Midbrain (tissue), 1 donor: ENCODE measurements at places on chromosomes 7 and 10.

- DNase-seq: peak; percentile 47
Measured at GRCh38 chr7:139618482-139619366, 95.2 kb downstream of the CLEC2L start.

- no peak for DNase-seq
Measured at GRCh38 chr7:78620920-78621319, 822.3 kb downstream of the PHTF2 start.

DNA sequence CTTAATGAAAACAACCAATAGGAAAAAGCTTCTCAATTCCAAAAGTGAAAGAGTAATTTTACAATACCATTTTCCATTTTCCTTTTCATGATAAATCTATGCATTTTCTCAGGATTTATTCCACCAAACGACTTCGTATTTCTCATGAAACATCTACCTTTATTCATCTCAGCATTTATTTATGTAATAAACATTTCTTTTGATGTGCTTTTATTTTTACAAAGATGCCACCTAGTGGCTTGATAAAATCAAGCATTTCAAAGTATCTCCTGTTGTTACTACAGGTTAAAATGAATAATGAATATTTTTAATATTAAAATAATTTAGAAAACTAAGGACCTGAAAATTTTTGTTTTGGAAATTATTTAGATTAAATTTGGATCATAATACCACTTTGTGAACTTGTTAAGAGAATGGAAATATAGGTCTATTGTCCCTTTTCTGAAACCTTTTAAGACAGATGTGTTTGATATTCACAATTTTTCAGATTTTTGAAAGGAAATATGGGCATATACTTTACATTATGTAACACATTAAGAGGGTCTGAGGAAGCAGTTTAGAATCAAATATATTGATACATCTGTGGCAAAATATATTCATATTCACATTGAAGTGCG lies 2.7 kb upstream of the IQUB start:
- peak; percentile 26 for DNase-seq

DNA sequence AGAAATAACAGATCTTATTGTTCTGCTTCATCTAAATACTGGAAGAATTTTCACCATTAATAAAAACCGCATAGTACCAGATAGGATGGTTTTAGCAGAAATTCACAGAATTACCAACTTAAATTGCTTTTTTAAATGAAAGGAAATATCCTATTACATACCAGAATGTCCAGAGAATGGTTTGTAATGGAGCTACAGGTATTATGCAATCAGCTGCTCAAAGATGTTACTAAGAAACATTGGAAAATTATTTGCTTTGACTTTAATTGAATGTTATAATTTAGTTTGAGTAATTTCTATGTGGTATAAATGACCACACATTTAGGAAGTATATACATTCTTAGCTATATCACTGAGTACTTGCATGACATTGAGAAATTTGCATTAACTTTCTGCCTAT lies 338.3 kb downstream of the ETV1 start:
- no peak for DNase-seq

DNA sequence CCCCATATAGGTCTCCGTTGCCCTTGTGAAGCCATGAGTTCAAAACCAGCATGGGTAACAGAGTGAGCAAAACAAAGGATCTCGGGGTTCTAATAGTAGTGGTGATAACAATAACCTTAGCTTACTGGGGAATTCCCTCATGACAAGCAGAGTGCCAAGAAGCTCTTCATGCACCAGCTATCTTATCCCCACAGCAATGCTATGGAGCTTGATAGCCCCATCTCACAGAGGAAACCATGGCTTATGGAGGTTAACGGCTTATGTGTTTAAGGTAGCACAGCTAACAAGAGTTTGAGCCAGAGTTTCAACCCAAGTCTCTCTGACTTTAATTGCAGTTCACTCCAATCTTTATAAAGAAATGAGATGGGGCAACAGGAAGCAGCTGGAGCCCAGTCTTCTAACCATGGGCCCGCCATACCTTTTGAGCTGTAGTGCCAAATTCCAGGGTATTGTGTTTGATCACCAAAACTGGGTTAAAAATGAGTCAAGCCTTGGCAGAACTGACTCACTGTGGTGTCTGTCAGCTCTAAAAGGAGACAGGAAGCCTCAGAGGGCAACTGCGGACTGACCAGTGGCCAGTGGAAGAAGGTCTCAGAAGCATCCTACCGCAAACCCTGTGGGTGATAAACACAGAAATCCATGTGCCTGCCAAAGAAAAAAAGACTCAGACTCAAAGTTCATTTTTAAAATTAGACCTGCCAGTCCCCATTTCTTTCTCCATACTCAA lies 16.5 kb upstream of the PLAU start:
- DNase-seq: no peak

- DNase-seq: no peak
Measured at GRCh38 chr10:77223526-77224460, 413.8 kb downstream of the KCNMA1 start.

GRCh38 chr10:132138596-132138995 lies 48.2 kb upstream of the DPYSL4 start:
- DNase-seq: no peak

DNA sequence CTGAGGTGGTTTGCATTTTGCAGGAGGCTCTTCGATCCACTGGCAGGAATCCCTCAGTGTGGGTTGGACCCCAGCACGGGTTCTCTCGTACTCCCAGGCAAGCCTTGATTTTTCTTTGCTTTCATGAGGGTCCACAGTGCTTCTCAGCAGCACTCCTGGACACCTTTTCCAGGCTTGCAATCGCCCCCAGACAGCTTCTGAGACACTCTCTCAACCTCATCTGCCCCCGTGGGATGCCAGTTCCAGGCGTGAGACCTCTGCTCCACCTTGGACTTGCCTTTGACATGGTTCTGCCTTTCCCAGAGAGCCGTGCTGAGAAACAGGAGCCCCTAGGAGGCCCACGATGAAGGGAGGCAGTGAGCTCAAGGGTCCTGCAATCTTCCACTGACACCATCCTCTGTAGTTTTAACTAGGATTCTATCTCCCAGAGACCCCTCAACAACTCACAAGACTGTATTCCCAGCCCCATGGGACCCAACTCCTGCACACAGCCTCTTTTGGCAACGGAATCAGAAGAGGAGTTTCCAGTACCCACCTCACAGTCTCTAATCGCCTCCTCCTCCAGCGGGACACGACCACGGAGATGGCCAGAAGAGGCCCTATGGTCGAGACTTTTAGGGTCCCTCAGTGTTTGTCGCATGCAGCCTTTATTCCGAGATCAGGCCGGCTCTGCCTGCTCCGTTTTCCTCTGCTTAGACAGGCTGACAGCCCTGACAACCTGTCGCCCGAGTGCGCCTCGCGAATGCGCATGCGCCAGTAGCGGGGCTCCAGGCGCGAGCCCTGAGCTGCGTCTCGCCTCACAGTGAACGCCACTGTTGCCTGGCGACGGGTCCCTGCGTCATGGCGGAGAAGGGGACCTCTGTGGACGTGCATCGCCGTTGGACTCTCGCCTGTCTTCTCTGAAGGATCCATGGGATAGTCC lies 26.0 kb upstream of the ZNF273 start:
- DNase-seq: peak; percentile 64

DNA sequence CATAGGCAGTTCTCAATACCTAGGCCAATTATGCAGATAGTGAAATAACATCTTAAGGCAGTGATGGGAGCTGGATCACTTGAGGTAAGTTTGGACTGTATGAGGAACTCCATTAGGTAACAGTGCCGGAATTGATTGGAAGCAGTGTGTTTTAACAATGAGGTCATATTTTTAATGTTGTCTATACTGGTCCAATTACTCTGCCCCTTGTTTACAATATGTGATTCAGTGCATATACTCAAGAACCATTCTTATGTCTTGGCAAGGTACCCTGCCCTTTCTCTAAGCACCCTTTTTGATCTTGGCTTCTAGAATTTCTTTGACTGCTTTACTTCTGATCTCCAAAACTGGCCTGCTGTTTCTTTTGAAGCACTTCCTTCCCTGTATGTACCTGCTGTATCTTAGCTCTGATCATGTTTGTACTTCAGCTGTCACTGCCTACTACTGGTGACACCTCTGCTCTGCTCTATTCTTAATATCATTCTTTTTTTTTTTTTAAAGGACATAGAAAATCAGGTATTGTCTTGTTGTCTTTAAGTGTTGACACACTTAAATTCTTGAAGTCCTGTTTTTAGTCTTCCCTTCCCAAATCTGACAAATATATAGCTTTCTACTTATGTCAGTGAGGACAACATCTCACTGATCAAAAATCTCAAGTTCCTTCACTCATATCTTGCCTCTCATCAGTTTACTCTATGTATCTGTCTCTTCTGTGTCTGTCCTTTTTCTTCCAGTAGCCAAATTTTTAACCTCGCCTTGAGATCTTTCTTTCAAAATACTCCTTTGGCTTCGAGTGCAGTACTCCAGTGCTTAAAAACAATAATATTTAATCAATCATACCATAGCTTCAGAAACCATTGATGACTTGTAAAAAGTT lies 46.4 kb upstream of the RPA3 start:
- no peak for DNase-seq

GRCh38 chr10:10852464-10852863 lies 165.2 kb upstream of the CELF2 start:
- DNase-seq: no peak

DNA sequence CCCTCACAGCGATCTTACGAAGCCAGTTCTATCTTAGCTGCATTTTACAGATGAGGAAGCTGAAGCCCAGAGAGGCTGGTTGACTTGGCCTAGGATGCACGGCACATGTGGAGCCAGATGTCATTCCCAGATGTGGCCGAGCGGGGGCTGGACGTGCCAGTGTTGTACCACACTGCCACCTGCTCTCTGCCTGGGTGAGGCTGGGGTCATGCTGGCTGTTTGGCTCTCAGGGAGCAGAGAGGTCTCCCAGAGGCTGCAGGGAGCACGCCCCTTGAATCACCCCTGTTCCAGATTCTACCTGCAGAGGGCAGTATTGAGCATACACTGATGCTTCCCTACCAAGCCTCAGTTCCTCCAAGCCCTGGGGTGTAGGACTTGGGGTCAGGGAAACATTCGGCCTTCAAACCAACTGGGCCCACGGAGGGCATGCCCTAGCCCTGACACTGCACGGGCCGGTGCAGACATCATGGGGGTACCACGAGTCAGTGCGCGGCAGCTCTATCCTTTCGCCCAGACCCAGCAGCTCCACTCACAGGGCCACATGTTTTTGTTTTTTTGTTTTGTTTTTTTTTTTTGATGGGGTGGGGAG lies 3.8 kb upstream of the GTF2IRD1 start:
- peak; percentile 17 for DNase-seq

- DNase-seq: no peak
Measured at GRCh38 chr10:60148266-60148840, 241.3 kb downstream of the ANK3 start.

GRCh38 chr7:140609646-140610045 lies 31.0 kb downstream of the DENND2A start:
- no peak for DNase-seq

- DNase-seq: no peak
Measured at GRCh38 chr7:116754186-116754585, 82.2 kb downstream of the MET start.

- DNase-seq: no peak
Measured at GRCh38 chr10:5064656-5065055, 29.6 kb upstream of the AKR1C3 start.

GRCh38 chr7:130356121-130356875 lies 11.7 kb downstream of the CPA5 start:
- no peak for DNase-seq

DNA sequence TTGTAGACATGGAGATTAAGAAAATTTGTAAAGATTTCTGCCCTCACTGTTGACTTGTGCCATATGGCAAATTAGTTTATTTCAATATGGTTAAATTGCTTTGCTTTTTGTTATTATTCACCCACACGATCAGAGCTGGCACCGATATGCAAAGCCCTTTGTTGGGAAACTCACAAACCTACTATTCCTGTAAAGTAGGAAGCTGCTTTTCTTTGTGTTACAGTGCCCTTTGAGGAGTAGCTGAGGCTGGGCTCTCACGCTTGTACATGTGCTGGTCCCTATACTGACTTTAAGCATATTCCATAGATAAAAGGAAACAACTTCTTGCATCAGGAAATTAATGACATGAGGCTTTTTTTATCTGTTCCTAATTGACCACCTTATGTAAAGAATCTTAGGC lies 17.6 kb upstream of the AOAH start:
- no peak for DNase-seq

- DNase-seq: no peak
Measured at GRCh38 chr10:47167591-47167990, 132.4 kb upstream of the GDF10 start.

DNA sequence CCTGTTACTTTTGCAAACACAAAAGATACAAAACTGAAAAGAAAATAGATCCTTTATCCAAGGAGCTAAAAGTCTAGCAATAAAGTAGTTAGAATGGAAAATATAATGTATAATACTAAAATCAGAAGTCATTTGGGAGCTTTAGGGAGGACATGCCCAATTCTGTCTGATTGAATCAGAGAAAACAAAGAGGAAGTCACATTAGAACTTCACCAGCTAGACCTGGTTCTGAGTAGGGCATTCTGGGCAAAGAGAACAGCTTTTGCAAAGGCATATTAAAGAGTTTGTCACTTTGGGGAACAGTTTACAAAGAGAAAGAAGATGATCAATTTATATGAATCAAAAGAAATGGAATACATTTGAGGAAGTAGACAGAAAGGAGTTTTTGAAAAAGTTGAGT lies 107.0 kb upstream of the PRSS1 start:
- DNase-seq: no peak

GRCh38 chr7:14576578-14576977 lies 326.0 kb downstream of the DGKB start:
- DNase-seq: no peak

DNA sequence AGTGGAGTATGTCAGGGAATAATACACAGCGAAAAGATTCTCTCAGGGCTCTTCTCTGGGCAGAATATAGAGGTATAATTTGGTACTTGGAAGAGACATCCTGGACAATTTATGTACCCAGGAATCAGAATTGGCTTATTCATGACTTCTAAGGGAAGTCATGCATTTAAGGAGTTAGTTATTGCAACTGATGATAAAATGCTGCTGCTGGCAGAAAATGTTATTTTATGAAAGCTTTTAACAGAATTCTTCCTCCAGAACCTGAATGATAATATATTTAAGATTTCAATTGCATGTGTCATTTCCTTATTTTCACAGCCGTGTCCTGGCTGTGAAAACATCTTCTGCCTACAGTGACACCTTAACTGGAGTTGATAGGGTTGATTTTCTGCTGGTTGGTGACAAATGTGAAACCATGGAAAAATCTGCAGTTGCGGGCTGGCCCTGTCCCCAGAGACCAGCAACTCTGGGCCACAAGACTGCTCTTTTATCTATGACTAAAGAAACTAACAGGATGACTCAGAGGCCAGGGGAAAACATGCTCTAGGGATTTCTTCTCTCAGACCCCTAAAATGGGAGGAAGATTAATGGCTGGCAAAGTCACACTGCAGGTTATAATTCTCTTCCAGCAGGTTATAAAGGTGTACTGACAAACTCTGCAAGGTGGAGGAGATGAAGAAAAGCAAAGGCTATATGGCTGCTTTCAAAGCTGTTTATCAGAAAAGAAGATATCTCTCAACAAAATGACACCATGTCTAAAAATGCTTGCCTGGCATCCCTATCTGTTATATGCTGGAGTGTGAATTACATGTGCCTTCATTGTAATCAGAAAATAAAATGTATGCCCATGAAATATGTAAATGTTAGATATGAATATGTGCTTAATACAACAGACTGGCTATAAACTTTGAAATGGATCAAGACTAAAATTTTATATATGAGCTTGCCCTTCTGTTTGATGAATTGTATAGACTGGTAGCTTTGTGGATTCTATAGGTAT lies 12.1 kb upstream of the TRUB1 start:
- no peak for DNase-seq

- no peak for DNase-seq
Measured at GRCh38 chr7:15433151-15433550, 128.7 kb downstream of the AGMO start.
